BJ (cell line): ENCODE measurements at places on chromosomes 13 and 19.

- DNase-seq: no peak
These were observed 45.5 kb downstream of the OLFM4 start for GRCh38 chr13:53074114-53074513.

- DNase-seq: no peak
These were observed 488.8 kb downstream of the KCTD12 start for GRCh38 chr13:76397413-76397812.

- no peak for DNase-seq
These were observed 9.4 kb downstream of the SIRT6 start for GRCh38 chr19:4172861-4173473.

DNA sequence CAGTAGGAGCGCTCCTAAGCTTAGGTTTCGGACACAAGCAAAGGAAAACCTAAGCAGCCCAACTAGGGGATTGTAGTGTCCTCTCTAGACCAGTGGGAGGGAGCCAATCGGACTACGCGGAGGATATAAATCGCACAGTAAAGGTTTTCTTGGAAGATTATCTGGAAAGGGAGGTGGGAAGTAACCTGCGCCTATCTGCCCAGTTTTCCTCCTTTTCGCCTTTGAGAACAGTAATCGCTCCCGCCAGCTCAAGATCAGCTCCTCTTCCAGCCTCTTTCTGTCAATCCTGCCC, 456 bp upstream of the RAB4B start:
- no peak for DNase-seq

DNA sequence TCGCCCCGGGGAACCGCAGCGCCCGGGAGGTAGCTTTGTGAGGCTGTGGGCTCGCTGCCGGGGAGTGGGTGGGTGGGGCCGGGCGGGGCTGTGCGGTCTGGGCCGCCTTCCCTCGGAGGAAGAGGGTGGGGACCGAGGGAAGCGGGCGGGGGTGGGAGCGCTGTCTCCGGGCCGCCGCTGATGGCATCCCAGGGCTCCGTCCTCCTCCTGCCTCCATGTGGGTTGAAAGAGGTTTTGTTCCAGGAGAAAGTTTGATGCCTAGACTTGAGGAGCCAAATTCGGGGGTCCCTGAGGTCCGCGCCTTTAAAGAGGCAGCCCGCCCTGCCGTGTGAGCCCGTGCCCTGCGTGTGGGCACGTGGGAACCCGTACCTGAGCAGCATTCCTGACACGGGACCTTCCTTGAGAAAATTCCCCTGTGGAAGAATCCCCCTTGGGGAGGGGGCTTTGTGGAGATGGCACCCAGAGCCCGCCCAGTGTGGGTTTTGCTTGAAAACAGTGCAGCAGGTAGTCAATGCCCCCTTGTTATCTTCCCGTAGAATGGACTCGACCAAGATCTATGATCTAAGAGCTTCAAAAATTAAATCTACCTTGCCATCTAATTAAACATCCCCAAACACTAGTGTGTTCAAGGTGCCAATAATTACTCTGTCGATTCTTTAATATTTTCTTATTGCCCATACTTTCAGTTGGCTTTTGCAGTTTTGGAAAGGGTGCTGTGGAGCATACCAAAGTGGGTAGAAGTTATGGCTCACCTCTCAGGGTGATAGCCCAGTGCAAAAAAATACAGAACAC, 107.8 kb downstream of the RXFP2 start:
- DNase-seq: no peak

DNA sequence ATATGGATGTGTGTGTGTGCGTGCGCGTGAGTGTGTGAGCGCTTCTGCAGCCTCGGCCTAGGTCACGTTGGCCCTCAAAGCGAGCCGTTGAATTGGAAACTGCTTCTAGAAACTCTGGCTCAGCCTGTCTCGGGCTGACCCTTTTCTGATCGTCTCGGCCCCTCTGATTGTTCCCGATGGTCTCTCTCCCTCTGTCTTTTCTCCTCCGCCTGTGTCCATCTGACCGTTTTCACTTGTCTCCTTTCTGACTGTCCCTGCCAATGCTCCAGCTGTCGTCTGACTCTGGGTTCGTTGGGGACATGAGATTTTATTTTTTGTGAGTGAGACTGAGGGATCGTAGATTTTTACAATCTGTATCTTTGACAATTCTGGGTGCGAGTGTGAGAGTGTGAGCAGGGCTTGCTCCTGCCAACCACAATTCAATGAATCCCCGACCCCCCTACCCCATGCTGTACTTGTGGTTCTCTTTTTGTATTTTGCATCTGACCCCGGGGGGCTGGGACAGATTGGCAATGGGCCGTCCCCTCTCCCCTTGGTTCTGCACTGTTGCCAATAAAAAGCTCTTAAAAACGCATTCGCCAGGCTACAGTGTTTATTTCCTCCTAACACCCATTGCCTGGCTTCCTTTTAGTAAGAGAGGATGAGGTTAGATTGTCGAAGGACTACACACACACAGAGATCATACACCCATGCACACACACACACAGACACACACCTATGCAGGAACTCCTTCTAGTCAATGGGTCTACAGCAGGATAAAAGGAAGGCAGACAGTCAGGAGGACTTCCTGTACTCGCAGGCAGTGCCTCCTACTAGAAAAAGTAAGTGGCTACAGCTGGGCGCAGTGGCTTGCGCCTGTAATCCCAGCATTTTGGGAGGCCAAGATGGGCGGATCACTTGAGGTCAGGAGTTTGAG, 7.1 kb downstream of the FOSB start:
- no peak for DNase-seq

GRCh38 chr13:60016229-60016628, 147.5 kb downstream of the DIAPH3 start:
- DNase-seq: no peak

- DNase-seq: no peak
These were observed 13.5 kb upstream of the GAS6 start for GRCh38 chr13:113877149-113877990.

DNA sequence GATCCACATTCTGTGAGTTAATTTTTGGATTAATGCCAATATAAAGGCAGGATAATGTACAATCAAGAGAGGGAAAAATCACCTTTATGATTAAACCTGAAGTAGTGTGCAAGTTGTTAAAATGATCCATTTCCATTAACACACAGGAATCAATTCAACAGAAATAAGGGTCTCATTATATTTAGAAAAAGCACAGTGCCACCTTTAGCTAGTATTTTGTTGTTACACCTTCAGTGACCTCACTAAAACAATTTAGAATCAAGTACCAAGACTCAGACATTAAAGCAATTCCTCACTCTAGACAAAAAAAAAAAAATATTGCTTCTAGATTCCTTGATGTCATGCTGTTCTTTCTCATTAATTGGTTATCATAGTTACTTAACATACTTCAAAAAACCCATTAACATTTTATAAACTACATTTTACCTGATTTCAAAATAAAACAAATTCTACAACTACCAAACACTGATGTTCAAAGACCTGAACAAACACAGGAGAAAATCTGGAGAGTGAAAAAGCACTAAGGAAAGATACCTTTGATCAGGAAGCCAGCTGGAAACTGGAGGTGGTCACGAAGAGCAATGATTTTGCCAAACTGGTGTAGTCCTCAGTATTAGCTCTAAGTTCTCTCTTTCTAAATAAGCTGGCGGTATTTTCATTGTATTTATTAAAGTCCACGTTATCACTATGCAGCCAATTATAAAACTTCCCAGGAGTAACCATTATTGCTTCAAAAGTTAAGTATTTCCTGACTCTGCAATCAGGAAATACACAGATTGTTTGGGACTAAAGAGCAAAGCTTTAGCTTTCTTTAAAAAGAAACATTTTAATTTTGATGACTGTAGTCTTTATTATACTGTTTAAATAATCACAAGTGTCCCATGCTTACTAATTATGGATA, 115.3 kb downstream of the TBC1D4 start:
- DNase-seq: no peak

DNA sequence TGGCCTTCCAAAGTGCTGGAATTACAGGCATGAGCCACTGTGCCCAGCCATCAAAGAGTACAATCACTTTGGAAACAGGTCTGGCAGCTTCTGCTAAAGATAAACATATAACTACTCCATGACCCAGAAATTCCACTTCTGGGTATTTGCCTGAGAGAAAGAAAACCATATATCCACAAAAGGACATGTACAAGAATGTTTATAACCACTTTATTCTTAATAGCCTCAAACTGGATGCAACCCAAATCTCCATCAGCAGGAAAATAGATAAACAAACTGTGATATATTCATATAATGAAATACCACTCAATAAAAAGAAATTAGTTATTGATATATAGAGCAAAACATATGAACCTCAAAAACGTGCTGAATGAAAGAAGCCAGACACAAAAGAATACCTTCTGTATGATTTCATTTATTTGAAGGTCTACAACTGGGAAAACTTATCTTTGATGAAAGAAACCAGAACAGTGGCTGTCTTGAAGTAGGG, 40.5 kb downstream of the TEX26 start:
- DNase-seq: peak; percentile 44

DNA sequence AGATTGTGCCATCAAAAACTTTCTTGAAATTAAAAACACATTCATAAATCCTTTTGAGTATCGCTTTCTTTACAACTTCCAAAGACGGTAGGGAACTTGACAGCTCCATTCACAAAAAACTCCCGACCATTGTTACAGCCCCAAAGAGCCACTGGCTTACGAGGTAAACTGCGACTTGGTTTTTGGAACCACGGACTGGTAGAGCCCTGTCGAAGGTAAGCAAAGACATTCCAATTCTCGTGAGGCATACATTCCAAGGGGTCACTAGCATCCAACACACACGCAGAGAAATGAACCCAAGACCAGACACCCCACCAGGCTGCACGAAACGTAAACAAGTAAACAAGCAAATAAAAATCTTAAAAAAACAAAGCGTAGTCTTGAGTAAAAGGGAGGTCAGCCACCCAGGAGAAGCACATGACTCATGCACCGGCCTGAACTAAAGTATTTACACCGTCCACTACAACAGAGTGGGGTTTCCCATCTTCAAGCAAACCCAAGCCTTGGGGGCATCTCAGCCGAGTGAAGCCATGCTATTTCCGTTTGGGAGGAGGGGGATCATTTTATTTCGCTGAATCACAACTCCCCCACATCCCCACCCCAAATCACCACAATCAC, 1.4 kb downstream of the BRD4 start:
- peak; percentile 55 for DNase-seq

DNA sequence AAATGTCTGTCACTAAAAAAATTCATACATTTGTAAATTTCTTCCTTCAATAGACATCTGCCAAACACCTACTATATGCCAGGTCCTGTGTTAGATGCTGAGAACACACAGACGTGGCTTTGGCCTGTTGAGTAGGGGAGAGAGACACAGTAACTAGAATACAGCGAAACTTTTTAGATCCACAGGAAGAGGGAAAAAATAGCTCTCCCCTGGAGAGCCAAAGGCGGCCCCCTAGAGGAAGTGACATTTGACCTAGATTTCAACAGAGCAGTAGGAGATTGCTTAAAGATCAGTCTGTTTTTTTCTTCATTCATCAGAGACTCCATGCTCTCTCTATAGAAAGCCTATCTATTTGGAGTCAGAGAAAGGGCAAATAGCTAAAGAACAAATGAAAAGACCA, 11.3 kb downstream of the LCP1 start:
- DNase-seq: no peak
